ENCODE measurements at places on chromosomes 12 and 14.

DNA sequence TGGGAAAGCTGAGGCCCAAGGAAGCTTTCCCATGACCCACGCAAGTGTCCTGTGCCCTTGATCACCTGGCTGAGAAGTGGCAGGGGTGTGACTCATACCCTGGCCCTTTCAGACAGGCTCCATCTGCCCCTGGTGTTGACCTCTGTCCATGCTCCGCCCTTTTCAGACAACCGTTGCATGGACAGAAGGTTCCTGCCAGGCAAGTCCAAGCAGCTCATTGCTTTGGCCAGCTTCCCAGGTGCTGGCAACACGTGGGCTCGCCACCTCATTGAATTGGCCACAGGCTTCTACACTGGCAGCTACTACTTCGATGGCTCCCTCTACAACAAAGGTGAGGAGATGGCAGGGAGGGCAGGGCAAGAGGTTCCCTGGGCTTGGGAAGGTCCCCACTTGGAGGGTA, 103.5 kb downstream of the WSCD2 start:
- DNase-seq = no peak

DNA sequence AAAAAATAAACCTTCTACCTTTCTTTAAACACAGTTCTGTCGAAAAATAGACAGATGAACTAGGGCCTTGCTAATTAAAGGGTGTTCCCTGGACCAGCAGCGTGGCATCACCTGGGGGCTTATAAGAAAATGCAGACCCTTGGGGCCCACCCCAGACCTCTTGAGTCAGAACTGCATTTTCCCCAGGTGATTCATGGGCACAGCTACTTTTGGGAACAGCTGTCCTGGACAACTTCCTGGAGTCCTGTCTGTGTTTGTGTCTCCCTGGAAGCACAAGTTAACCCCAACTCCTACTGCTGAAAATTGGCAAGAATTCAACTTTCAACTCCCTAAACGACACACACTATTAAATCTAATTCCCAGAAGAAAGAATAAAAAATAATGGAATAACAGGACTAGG, 17.8 kb downstream of the FBLN5 start:
- DNase-seq = no peak

DNA sequence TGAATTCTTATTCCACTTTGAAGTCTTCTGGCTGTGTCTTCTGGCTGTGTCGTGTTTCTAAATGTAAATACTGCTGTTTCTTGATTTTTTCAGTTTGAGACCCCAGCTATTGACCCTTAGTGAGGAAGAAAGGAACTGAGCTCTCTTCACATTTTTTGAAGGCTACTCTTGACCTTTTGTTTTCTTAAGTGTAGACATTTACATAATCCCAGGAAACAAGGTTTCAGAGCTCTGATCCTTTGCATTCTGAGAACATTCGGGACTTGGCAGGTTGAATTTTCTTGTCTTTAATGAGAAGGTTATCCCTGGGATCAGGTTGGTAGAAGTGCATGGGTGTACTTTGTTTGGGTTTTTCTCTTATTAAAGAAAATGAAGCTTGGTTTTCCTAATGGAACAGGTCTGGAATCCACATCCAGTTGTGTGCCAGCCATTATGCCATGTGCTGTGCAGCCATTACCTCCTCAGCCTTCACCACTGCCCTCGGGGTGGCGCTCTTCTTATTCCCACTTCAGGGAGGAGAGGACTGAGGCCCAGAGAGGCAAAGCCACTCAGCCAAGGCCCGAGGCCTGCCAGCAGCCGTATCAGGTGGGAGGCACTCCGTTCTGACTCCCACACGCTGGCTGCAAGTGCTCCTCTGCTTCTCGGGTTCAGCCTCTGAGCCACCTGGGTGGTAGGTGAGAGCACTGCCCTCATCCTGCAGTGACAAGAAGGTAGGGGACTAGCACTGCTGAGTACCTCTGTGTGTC, 120.9 kb downstream of the BEGAIN start:
- no peak for DNase-seq

DNA sequence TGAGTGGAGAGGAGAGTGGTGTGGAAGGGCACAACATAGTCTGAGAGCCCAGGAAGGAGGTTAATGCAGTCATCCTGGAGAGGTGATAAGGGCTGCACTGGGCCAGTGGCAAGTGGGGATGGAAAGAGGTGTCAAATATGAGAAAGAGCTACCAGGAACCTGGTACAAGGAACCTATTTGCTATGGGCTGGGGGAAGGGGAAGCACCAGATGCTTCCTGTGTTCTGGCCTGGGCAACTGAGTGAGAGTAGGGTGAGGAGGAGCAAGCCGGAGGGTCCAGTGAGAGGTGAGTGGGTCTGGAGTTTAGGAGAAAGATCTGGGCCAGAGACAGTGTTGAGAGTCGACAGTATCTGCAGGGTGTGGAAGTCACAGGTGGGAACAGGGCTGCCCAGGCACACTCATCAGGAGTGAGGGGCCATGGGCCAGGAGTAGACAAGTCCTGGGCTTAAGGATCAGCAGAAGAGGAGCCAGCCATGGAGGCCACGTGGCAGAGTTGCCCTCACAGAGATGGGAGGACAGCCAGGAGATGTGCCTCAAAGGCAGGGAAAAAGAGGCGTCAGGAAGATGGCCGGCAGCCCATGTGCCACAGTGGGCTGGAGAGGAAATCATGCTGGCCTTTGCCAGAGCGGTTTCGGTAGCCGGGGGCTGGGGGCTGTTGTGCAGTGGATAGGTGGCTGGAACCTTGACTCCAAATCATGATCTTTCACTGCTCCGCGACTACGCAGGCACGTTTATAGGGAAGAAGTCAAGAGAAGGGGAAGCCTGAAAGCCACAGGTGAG, 2.9 kb upstream of the AQP6 start:
- DNase-seq = no peak

GRCh38 chr12:75087654-75088053, 122.0 kb downstream of the KCNC2 start:
- DNase-seq = no peak

GRCh38 chr14:37116933-37117849, 55.2 kb downstream of the SLC25A21 start:
- DNase-seq = no peak

GRCh38 chr12:117603316-117604113, 242.1 kb upstream of the NOS1 start:
- no peak for DNase-seq

DNA sequence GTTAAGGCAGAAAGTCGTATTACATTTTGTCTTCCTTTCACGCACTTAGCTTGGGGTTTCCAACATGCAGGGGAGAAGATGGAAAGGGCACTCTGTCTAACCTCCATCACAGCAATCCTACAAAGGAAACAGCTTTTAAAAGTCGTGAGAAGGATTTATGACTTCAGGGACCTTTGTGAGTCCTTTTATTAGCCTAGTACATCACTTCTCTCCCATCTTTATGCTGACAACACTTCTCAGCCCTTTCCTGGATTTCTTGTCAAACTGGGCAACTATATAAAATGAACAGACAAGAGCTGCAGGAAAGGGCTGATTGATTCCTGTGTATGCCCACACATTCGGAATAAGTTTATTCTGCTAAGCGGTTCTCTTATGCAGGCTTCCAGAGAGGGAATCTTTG, 159.0 kb downstream of the DERA start:
- no peak for DNase-seq

DNA sequence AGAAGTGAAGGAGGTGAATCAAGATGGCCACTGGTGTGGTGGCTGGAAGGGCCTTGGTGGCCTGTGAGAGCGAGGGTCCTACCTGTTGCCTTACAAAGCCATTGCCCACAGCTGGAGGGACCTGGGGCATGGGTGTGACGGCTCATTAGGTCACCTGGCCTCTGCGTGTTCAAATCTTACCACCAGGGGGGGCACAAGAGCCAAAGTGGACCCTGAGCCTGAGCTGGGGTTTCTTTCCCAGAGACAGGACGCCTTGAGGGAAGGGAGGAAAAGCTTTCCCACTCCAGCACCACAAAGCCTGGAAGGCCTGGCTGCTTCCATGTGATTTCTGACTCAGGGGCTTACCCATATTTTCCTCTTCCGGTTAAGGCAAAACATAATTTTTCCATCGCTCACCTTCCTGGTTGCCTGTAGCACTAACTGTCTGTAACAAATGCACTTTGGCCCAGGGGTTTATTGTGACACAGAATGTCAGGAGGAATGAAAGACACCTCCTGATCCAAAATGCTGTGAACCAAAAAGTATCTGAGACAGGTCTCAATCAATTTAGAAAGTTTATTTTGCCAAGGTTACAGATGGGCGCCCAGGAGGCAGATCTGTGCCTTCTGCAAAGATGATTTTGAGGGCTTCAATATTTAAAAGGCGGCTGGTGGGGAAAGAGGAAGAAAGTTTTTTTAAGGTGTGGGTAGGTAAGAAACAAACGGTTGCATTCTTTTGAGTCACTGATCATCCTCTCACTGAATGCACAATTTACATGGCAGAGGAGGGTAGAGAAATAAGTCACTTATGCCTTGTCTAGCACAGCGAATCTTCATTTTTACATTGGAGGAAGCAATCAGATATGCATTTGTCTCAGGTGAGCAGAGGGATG, 4.3 kb upstream of the CD9 start:
- DNase-seq = peak; percentile 60

GRCh38 chr14:68172216-68172615, 352.6 kb downstream of the RAD51B start:
- no peak for DNase-seq

DNA sequence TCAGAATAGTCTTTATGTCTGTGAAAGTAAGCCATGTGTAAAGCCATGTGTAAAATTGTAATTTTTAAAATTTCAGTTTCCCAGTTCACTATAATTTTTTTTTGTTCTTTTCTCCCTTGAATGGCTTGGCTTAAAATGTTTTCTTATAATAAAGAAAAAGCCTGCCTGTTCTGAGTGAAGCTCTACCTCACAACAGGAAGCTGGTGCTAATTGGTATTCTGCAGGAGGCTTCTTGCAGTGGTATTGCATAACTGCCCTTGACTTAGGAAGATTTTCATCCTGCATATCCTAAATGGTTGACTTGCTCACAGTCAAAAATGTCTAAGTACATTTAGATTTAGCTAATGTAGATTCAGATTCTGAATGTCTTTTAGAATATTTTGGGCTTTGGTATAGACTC, 49.5 kb downstream of the ATP2A2 start:
- DNase-seq = no peak

- no peak for DNase-seq
These were observed 77.6 kb upstream of the PRKD1 start for GRCh38 chr14:30005114-30005808.

DNA sequence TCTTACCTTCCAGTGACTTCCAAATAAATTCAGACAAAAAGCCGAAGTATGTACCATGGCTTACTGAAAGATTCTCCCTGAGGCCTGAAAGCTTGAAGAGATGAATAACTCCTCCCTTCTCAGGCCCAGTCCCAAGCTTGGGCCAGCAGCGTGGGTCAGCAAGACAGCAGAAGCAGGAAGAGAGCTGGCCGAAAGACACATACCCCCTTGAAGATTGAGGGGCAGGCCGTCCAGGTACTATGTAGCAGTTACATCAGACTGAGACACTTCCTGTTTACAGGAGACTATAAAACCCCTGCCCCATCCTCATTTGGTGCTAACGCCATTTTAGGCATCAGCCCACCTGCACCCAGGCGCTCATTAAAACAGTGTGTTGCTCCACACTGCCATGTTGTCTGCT, 15.0 kb downstream of the NDUFA12 start:
- no peak for DNase-seq

GRCh38 chr14:76951166-76951565, 77.3 kb downstream of the IRF2BPL start:
- DNase-seq = no peak

- DNase-seq = no peak
These were observed 20.0 kb upstream of the HIF1A start for GRCh38 chr14:61675291-61675690.

GRCh38 chr14:102668291-102668873, 75.9 kb downstream of the RCOR1 start:
- DNase-seq = no peak
